ENCODE measurements at places on chromosomes 11 and 22.

- DNase-seq, result no peak
Measured at GRCh38 chr22:45524966-45525365, 22.3 kb downstream of the FBLN1 start.

- DNase-seq, result no peak
Measured at GRCh38 chr22:23282089-23282501, 101.8 kb downstream of the BCR start.

DNA sequence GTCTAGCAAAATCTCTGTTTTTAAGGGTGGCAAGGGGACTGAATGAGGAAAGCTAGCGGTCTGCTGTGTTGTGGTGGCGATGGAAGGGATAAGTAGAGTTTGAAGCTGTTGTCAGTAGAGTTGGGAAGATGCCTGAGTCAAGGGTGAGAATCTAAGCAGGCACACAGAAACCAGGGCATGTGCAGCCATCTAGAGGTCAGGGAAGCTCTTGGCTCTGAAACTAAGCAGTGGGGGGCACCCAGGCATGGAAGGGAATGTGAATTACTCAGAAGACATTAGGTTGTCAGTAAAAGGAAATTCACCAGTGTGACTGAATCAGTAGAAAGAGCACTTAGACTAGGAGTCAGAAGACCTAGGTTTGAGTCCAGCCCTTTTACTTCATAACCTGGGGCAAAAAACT lies 15.4 kb downstream of the BMAL1 start:
- DNase-seq, result no peak

DNA sequence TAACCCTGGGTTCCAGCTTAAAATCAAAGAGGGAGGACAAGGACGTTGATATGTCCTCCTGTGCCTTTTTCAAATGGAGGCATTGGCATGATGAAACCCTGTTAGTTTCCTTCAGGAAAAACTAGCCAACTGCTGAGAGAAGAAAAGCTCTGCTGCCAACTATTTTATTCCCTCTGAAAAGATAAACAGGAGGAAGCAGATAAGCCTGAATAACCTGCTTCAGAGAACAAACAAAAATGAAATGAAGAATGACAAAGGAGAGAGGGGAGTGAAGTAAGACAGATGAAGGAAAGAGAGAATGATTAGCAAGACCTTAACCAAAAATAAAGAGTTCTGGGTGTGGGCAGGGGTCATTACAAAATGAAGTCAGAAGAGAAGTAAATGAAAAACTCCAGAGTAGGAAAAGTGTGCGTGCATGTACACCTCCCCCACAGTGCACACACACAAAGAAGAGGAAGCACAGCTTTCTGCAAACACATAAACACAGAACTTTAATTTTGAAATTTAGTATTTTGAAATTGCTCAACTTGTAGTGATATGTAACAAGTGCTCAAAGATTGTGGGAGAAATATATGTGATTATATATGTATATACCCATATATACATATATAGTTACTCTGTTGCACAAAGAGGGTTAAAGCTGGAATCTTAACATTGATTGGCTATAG lies 332.2 kb downstream of the LUZP2 start:
- peak; percentile 5 for DNase-seq

DNA sequence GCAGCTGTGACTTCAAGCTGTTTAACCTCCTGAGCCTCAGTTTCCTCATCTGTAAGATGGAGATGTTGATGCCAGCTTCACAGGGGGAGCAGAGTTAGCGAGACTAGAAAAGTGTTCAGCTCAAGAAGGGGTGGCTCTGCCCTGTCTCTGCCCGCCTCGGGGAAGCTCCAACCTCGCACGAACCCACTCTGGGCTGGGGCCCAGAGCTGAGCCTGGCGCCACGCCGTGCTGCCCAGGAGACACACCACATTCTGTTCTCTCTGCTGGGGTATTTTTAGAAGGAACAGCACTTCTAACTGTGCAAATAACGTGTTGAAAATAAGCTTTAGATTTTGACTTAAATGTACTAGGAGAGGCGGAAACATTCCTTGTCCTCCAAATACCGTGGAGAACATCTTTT lies 74.1 kb downstream of the PHF21B start:
- no peak for DNase-seq

GRCh38 chr11:90234977-90235376 lies 12.1 kb upstream of the CHORDC1 start:
- DNase-seq, result no peak

GRCh38 chr11:86954269-86955110 lies 705 bp downstream of the FZD4 start:
- DNase-seq, result no peak

DNA sequence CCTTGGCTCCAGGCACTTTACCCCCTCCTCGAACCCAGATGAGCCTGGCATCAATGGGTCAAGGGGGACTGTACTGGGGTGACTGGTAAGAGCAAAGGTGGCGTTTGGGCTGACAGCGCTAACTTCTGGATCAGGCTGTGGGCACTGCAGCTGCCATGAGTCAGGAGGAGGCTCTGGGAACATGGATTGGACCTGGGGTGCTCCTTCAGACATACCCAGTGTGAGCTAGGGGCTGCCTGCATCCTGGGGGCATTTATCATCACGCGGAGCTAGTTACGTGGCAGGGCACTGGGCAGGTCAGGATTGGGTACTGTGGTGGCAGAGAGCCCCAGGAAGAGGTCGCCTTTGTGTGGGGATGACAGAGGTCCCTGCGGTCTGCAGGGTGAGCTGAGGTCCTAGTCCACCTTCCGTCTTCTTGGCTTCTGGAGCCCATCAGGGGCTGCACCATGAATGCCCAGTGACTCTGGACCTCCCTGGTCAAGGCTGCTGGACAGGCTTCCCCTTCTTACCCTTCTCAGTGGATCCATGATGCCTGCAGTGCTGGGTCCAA lies 13.1 kb downstream of the GRIK4 start:
- no peak for DNase-seq

- no peak for DNase-seq
Measured at GRCh38 chr22:32591620-32592019, 117.0 kb downstream of the FBXO7 start.

- DNase-seq, result no peak
Measured at GRCh38 chr22:31127181-31127772, 4.5 kb downstream of the INPP5J start.

GRCh38 chr22:36856792-36857135 lies 4.0 kb upstream of the NCF4 start:
- no peak for DNase-seq

GRCh38 chr11:105229761-105230160 lies 90.2 kb upstream of the CARD18 start:
- DNase-seq, result no peak

- DNase-seq, result no peak
Measured at GRCh38 chr11:67354075-67355022, 1.0 kb upstream of the POLD4 start.

DNA sequence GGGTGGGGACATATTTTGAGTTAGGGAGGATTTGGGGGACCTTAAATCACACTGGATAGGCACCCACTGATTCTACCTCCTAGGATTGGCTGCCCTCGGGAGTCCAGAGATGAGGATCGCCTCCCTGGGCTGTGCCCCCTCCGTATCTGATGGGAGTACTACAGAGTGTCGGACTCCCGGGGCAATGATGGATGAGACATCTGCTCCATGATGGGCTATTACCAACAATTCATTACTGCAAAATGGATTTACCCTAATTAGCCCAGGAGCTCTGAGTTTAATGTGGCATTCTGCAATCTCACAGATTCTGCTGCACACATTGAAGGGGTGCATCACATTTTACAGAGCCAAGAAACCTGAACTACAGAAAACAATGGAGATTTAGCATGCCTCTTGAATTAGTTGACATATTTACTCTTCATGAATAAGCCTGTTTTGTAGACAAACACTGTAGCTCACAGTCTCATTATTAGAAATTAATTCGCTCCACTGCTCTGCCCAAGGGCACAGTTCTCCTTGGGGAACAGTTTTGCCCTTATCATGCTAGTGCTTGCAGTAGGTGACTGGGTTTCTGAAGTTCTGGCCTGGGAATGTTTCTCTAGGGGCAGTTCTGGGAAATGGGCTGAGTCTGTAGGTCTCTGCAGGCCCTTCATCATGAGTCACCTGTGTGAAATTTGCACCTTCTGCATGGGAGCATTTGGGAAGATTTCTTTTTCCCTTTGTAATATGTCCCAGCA lies 217.1 kb upstream of the PLET1 start:
- no peak for DNase-seq

- no peak for DNase-seq
Measured at GRCh38 chr11:26704249-26704648, 17.6 kb downstream of the SLC5A12 start.

DNA sequence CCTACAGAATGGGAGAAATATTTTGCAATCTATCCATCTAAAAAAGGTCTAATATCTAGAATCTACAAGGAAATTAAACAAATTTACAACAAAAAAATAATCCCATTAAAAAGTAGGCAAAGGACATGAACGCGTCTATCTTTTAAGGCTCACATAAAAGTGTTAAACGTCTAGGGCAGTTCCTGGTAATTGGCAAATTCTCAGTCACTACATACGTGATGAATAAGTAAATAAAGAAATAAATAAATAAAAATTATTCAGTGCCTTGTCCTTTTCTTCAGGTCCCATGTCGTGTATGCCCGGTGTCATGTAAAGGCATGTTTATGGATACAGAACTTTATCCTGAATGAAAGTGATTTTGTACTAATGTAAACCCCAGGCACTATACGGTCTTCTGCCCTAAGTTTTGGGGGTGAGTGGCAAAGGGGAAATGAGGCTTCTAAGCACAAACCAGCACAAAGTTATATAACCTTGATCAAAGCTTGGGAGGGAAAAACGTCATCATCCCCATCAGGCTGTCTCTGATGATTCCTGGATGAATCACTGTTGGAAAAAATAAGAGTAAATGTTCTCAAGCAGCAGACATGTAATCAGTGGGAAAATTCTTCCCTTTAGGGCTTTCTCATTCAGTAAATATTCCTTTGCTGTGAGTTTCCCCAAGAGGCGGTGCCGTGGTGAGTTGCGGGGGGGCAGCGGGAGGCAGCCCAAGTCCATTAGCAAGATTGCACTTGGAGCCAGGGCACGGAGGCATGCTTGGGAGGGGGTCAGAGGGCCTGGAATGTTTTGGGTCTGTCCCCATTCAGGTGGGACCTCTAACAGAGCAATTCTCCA lies 30.4 kb upstream of the MICAL2 start:
- no peak for DNase-seq

GRCh38 chr11:86138958-86139357 lies 70.1 kb upstream of the PICALM start:
- DNase-seq, result no peak

- DNase-seq, result no peak
Measured at GRCh38 chr11:45163956-45164575, 17.6 kb downstream of the PRDM11 start.

DNA sequence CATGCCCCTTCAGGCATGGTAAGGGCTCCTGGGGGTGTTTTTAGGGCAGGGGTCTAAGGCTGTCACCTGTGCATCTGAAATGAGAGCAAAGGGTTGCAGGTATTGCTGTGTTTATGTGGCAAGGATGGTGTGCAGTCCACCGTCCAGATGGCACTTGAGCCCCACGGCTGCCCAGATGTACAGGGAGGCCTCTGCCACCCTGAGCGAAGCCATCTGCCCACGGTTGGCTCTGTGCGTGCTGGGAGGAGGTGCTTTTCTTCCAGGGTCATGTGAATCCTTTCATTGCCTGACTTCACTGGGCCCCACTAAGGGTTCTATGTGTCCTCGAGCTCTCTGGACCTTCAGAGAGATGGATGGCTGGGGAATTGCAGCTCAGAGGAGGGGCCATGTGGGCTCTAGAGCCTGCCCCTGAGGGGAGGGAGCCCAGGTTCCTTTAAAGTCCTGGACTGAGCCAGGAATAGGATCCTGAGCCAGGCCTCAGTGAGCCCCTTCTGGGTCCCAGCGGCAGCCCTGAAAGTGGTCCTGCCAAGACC lies 89.9 kb downstream of the CTTN start:
- DNase-seq, result no peak

- DNase-seq, result no peak
Measured at GRCh38 chr11:128735935-128736605, 42.2 kb downstream of the FLI1 start.

GRCh38 chr11:2383852-2384804 lies 7.0 kb downstream of the CD81 start:
- no peak for DNase-seq

- DNase-seq, result no peak
Measured at GRCh38 chr11:108959874-108960273, 295.0 kb downstream of the DDX10 start.

- DNase-seq, result no peak
Measured at GRCh38 chr11:117941976-117942654, 12.9 kb upstream of the TMPRSS13 start.

DNA sequence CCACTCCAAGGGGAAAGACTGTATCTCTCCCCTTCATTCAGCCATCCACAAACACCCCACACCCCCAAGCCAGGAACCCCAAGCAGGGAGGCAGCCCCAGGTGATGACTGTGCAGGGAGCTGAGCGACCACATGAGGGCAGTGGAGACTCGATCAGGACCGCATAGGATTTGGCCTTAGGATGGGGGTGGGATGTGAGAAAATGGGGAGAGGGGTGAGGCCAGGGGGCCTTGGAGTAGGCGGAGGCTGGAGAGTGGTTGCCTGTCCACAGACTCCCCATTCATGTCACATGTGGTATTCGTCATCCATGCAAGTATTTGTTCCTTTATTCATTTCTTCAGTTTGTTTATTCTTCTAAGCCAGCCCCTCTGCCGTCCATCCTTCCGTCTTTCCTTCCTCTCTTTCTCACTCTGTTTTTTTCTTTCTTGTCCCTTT lies 2.7 kb upstream of the RHOD start:
- DNase-seq, result no peak

GRCh38 chr11:69588270-69588669 lies 52.7 kb upstream of the CCND1 start:
- no peak for DNase-seq

DNA sequence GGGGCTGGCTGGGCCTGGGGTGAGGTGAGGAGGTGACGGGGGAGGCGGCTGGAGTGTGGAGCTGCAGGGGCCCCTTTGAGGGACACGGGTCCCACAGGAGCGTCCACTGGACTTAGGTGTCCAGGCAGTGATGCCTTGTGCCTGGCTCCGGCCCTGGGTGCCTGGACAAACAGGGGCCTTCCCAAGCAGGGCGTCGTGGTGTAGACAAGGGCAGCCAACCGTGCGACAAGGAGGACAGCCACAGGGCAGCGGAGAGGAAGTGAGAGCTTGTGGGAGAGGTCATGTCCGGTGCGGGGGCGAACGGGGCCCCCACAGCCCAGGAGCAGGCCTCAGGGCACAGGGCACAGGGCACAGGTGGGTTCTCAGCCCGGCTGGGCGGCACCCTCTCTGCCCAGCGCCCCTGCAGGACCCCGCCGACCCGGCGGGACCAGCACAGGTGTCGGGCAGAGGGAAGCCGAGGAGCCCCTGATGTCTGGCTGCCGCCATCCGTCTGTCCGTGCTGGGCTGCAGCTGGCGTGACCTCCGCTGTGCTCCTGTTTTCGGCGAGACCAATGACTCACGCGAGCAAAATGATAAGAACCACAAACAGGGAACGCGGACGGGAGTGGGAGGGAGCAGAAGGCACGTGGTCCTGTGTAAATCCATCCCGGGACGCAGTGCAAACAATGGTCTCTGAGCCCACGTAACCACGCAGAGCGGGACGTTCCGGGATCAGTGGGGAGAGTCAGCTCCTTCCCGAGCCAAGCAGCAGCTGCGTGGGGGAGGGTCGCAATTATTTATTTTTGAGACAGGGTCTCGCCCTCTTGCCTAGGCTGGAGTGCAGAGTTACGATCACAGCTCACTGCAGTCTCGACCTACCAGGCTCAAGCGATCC lies 49.1 kb upstream of the A4GALT start:
- no peak for DNase-seq

GRCh38 chr11:86577644-86578636 lies 94.5 kb downstream of the ME3 start:
- no peak for DNase-seq
